Activated CD4-positive, CD25-positive, alpha-beta regulatory T cell treated with anti-CD3 and anti-CD28 coated beads, Interleukin-2, amount 50 U/mL, for 16 hours (primary cell): ENCODE measurements at places on chromosomes 12 and 14.

DNA sequence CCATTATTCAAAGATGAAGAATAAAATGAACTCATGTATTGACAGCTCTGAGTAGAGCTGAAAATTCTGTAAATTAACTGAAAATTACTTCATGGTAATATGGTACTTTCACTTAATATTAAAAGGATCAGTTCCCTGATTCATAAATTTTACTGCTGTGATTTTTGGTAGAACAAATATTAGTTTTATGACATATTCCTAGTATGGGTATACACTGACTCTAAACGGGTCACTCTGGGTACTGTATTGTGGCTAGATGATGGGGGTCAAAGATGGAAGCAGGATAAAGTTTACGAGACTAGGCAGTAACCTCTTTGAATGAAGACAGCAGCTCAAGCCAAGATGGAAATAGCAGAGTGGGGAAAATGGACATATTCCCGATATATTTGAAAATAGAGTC is 135.5 kb downstream of the NUAK1 start:
- DNase-seq = no peak

GRCh38 chr14:72699852-72700257 is 194.0 kb downstream of the DPF3 start:
- DNase-seq = no peak

DNA sequence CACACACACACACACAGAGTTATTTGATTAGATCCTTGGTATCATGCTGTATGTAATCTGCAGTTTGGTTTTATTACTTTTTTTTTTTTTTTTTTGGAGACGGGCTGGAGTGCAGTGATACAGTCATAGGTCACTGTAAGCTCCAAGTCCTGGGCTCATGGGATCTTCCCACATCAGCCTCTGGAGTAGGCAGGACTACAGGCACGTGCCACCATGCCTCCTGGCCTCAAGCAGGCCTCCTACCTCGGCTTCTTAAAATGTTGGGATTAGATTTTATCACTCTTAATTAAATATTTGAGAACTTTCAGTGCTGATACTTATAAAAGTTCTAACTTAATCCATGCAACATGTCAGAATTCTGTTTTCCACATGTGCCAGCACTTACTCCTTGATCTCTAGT is 31.3 kb upstream of the PSEN1 start:
- no peak for DNase-seq

DNA sequence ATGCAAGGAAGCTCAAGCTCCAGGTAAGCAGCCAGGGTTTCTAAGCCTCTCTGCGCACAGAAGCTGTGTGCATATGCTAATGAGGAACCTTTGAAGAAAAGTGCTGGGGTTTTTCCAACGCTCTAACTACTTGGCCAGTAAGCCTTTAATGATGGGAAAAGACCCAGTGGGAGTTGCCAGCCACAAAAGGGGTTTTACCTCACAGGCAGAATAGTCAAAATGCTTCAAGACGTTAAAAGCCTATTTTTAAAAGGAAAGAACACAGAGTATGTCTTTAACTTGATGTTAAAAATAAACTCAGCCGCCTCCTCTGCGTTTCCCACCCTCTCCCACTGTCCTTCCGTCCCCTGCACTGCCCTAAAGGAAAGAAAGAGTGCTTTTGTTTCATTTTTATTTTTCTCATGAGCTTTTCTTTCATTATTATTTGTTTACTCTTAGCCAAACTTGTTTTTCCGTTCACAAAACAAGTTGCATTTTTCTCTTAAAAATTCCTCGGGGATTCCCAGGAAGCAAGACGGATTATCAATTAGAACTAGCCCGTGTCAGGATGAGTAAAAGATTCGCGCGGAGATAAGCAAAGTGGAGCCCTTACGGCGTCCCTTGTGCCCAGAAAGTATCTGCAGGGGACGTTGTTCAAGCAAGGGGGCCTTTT is 209.8 kb upstream of the NUDT4 start:
- DNase-seq = no peak

GRCh38 chr14:25431211-25432076 is 381.5 kb upstream of the STXBP6 start:
- DNase-seq = no peak

- no peak for DNase-seq
Measured at GRCh38 chr14:75081660-75082229, 12.3 kb downstream of the ZC2HC1C start.

GRCh38 chr14:74835645-74836250 is 40.2 kb downstream of the PROX2 start:
- no peak for DNase-seq

DNA sequence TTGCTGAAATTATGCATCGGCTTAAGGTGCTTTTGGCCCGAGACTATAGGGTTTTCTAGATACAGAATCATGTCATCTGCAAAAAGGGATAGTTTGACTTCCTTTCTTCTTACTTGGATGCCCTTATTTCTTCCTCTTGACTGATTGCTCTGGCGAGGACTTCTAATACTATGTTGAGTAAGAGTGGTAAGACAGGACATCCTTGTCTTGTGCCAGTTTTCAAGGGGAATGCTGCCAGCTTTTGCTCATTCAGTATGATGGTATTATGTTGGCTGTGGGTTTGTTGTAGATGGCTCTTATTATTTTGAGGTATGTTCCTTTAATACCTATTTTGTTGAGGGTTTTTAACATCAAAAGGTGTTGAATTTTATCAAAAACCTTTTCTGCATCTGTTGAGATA is 8.3 kb downstream of the BMAL2 start:
- no peak for DNase-seq

- no peak for DNase-seq
Measured at GRCh38 chr14:71242237-71242748, 335.0 kb downstream of the PCNX1 start.

- DNase-seq = peak; percentile 17
Measured at GRCh38 chr12:31323391-31324115, 2.4 kb downstream of the SINHCAF start.

- DNase-seq = no peak
Measured at GRCh38 chr14:50812856-50813543, 18.0 kb downstream of the NIN start.

DNA sequence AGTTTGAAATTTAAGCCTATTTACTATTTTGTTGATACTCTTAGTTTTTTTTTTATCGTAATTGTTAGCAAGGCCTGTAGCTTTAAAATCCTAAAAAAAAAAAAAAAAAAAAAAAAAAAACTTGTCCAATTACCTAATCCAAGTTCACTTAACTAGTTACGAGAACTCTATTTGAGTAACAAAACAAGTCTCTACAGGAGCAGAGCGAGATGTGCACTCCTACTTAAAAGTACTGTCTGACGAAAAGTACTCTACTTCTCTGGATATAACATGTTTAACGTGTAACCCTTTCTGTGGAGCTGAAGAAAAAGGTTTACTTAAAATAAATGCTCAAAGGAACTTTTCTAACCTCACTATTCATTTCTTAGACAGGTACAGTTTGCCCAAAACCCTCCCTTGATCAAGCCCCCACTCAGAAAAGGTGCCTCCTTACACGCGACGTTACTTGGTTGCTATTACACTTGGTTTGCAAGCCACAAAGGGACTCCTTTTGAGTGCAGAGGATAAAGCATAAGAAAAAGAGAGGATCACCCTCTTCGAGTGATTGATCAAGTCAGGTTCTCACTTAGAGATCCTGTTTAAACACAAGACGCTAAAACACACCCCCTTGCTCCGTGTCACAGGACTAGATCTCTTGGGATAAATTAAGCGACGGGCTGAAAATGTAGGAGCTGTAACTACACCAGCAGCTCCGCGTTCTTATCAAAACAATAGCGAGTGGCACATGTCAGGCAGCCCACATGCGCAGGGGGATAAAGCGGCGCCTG is 2.2 kb downstream of the BAZ1A start:
- no peak for DNase-seq

- DNase-seq = no peak
Measured at GRCh38 chr12:87142342-87142741, 886.2 kb upstream of the MGAT4C start.

DNA sequence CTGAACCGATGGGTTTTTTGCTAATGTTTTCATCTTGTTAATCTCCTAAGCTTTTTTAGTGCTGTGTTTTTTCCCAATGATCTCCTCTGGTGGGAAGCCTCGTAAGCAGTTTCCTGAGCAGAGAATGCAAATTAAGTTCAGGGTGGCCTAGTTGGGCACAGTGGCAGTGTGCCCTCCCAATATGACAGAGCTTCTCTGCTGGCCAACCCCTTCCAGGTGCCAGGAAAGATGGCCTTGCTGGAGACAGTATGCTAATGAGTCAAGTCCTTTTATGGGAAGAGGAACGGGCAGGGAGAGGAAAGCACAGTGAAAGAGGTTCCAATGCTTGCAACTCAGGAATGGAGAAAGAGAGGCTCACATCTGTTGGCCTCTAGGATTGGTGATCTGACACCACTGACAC is 115.8 kb downstream of the GCH1 start:
- DNase-seq = no peak

GRCh38 chr12:118637767-118638370 is 261.5 kb downstream of the SUDS3 start:
- DNase-seq = no peak

DNA sequence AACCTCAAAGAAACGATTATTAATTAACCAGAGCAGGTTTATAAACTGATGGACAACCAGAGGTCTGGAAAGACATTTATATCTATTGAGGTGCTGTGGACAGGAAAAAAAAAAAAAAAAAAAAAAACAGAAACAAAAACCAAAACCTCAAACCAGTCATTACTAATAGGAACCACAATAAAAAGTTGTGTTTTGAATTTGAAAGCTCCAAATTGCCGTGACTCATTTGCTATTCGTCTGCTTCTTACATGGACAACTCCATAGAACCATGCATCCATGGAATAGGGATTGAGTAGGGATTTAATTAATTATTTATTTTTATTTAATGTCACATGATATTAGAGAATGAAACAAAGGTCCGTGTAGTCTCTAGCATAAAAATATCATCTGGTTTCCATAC is 134.1 kb upstream of the SSTR1 start:
- no peak for DNase-seq

DNA sequence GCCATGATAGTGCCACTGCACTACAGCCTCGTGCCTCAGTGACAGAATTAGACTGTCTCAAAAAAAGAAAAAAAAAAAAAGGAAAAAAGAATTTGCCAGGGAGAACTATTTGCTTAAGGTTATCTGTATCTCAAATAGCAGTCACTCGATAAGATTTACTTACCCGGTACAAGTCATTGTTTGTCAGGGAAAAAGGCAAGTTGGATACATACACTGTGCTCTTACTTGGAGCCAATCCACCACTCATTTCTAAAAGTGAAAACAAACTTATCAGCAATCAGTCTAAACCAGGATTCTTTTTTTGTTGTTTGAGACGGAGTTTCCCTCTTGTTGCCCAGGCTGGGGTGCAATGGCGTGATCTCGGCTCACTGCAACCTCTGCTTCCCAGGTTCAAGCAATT is 2.0 kb downstream of the ZCRB1 start:
- no peak for DNase-seq

DNA sequence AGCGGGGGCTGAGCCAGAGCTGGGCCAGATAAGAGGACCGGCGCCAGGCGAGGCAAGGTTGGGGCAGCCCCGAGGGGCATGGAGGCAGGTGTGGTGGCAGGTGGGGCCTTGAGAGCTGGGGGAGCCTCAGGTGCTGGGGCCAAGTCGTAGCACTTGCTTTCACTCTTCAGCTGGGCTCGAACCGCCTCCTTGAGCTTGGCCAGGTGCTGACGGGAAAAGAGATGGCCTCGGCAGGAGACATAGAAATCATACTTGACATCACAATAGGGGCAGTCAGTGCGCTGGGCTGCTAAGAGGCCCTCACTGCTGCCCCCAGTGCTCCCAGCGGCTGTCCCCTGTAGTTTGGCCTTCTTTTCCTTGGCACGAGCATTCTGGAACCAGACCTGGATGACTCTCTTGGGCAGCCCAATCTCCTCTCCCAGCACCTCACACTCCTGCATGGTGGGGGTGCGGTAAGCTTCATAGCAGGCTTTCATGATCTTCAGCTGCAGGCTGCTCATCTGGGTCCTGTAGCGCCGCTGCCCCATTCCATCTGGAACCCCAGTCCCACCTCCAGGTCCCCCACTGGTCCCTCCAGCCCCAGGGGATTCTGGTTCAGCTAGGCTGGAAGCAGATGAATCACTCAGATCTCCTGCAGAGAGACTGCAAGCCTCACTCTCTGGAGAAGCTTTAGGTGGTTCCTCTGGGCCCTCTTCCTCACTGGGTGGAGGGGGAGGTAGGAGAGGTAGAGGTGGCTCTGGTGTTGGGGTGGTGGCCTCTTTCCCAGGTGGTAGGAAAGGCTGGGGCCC is 28.1 kb downstream of the ZFHX2 start:
- DNase-seq = no peak

DNA sequence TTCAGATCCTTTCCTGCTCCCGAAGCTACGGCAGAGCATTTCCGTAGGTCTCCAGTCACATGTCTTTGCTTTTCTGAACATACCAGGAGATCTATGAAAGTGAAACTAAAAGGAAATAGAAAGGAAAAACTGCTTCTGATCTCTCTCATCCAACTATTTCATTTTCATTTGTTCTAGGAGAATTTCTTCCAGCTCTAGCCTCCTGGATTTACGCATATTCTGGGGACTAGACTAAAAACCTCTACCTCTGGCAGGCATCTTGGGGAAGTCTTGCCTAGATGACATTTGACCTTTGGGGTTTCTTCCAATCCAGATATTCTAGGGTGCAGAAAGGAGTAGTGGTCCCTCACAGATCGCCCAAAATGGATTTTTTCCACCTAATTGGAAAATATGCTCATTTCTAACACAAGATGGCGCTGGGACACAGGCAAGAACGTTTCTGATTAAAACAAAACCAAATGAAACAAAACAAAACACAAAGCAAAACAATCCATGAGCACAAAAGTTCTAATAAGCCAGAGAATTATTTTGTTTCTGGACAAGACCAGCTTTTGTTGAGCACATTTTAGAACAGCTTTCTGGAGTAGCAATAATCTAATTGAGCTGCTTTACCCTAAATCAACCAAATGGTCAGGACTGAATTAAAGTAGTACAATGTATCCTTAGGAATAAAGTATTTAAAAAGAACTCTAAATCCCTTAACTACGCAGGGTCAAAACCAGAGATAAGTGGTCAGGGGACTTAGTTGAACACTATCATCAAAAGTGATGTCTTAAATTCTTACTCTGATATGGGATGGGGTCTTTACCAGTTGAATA is 12.3 kb upstream of the PARP11 start:
- no peak for DNase-seq

GRCh38 chr12:104576980-104577580 is 120.3 kb downstream of the CHST11 start:
- DNase-seq = no peak

- DNase-seq = no peak
Measured at GRCh38 chr14:29896354-29896821, 31.3 kb downstream of the PRKD1 start.

DNA sequence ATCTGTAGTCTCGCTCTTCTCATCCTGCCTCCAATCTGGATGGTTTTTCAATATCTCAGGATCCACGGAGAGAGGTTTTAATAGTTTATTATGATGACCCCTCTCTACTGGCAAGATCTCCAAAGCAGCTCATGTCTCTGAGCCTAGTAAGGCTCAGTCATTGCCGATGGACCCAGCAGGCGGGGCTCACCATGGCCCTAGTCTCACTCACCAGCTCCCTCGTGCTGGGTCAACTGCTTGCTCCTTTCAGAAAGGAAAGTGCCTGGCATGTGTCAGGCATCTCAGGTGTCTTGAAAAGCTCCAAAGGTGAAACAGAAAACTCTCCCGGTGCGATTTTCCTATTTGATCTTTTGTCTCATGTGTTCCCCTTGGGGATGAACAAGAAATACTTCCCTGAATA is 179.0 kb downstream of the CALM1 start:
- DNase-seq = no peak

GRCh38 chr12:95439461-95440230 is 34.3 kb upstream of the METAP2 start:
- DNase-seq = no peak
